ENCODE measurements at places on chromosomes 4 and X.

GRCh38 chr4:20248155-20248558 lies 3.5 kb upstream of the SLIT2 start:
- DNase-seq = peak; percentile 20

- no peak for DNase-seq
Measured at GRCh38 chr4:78377555-78377954, 174.0 kb upstream of the ANXA3 start.

GRCh38 chr4:114040319-114041116 lies 61.1 kb upstream of the ARSJ start:
- no peak for DNase-seq

- DNase-seq = no peak
Measured at GRCh38 chrX:136780241-136780640, 491 bp downstream of the ARHGEF6 start.

DNA sequence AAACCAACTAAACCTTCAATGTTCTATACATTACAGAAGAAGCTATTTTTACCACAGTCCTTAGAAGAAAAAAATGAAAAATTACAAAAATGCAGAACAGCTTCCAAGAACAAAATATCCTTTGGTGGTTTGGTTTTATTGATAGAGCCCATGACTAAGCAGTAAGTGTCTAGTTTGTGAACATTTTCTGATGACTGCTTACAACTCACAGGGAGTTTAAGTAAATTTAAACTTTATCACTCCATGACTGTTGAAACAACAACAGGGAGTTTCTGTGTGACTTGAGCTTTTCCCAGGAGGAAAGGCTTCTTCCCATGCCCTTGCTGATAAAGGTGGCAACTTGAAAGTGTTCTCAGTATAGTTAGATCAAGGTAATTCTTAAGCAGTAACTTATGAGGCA lies 2.9 kb downstream of the PF4 start:
- no peak for DNase-seq

GRCh38 chr4:121408-122084 lies 2.8 kb upstream of the ZNF718 start:
- no peak for DNase-seq

DNA sequence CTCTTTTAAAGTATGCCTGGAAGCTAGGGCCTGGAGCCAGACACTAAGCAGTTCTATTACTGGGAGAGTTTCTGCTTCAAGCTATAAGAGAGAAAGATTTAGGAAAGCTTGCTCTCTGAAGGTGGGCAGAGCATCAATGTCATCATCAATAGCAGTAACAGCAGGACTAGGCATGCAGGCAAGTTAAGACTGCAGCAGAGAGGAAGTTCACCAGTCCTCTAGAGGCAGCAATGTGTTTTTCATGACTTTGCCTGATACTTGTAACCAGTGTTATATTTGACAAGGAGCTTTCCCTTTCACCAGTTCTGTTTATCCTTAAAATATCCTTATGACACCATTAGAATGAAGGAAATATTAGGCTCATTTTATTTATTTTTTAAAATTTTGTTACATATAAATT lies 237.9 kb downstream of the KCTD8 start:
- DNase-seq = no peak

GRCh38 chrX:2500091-2500802 lies 529 bp downstream of the DHRSX start:
- DNase-seq = no peak

DNA sequence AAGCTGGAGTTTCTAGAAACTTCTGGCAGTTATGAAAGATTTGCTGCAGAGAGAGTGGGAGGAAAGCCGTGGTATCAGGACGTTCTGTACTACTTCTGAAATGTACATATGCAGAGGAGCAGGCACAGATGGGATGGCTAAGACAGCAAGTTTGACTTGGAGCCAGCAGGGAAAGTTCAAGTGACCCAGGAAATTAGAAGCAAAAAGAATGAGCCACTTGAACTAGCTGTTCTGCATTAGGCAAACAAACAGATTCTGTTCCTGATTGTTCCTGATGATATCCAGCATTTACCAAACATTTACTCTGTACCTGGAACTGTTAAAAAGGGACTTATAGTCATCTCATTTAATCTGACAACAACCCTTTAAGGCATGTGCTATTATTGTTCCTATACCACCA lies 41.4 kb upstream of the CXCL13 start:
- DNase-seq = no peak

GRCh38 chr4:149835280-149835679 lies 19.6 kb upstream of the IQCM start:
- DNase-seq = no peak

DNA sequence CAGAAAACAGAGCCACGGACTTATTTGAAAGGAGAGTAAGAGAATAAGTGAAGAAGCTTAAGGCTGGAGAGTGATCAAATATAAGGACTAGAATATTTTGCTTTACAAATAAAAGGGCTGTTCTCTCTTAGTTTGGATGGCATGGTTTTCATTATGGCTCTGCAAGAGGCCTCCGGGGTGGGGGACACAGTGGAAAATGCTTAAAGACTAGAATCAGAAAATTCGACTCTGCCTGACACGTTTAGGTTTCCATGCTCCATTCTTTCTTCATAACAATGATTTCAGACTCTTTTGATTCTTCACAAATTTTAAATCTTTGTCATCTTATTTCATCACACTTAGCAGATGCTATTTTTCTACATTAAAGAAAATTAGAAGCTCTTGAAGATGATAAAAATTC lies 632.4 kb upstream of the BOD1L1 start:
- no peak for DNase-seq

- no peak for DNase-seq
Measured at GRCh38 chr4:35970366-35970960, 273.9 kb downstream of the ARAP2 start.

GRCh38 chr4:112127048-112127637 lies 18.1 kb upstream of the FAM241A start:
- DNase-seq = no peak

DNA sequence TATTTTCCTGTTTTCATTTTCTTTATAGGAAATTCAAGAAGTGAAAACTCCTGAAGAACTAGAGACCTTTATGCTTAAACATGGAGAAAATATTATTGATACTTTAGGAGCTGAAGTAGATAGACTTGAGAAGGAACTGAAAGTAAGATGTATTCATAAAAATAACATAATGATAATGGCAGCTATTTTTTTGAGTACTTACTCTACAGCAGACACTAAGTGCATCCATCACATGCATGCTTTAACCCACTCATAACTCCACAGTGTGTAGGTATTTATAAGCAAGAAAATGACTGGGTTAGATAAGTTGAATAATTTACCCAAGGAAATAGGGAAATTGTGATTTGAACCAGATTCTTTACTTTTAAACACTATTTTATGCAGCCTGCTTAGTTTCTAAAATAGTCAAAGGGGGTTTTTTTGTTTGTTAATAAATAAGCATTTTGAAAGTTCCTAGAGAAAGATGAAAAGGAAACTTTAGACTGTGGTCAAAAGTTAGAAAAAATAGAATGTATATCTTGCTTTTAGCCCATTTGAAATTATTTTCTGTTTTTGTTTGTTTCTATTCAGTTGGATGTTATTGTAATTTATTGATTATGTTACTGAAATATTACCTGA lies 74.2 kb downstream of the BEND4 start:
- DNase-seq = peak; percentile 56

GRCh38 chr4:72323227-72323626 lies 245.8 kb downstream of the ADAMTS3 start:
- DNase-seq = no peak

DNA sequence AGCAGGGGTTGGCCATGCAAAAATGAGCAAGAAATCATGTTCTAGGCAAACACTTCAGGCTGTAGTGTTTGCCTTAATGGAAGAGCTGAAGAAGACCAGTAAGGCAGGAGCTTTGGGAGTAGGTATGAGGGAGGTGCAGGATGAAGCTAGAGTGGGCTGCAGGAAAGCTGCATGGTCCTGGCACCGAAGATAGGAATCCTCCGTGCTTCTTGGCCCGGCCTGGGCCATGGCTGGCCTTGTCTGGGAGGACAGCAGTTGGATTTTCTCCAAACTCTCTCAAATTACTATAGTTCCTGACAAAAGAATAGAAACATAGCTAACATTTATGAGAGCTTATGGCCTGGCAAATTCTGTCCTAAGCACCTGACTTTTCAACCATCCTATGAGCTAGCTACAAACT lies 116.5 kb downstream of the UCHL1 start:
- DNase-seq = no peak

GRCh38 chrX:97551821-97552220 lies 668.1 kb downstream of the RPA4 start:
- DNase-seq = no peak

- peak; percentile 79 for DNase-seq
Measured at GRCh38 chr4:15778289-15779241, at the start of gene CD38. Gene CD38 (plus strand): TSS chr4:15778328. CDS start chr4:15778415, 87 bp downstream.

DNA sequence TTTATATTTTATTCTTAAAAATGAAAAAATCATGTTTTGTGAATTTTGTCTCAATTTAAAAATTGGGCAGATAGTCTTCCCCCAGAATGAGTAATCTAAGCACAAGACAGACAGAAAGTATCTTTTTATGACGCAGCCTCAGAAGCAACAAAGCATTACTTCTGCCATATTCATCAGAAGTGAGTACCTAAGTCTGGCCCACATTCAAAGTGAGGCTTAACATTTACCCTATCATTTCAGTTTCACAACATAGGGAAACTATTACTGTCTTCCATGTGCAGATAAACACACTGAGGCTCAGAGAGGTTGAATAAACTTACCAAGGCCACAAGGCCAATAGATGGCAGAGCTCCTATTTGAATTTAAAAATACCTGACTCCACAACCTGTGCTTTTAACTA lies 4.4 kb upstream of the PRDX4 start:
- peak; percentile 61 for DNase-seq

DNA sequence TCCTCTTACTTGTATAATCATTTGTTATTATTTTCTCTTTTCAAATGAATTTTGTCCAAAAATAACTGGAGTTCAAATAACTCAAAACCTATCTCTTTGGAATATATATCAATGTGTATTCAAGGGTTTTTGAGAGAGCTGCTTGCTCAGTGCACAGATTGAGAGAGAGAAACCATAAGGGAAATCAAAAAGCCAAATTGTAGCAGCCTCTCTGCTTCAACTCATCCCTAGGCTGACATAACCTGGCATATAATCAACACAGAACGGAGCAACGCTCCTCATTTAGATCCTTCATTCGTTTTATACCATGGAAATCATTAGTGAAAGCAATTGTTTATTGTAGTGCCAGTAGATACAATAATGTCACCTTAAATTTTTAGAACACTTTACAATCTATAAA lies 1.8 kb upstream of the GPM6A start:
- DNase-seq = no peak

- no peak for DNase-seq
Measured at GRCh38 chrX:74540635-74541249, 73.7 kb downstream of the RLIM start.

- DNase-seq = peak; percentile 1
Measured at GRCh38 chrX:54817220-54817820, 9.8 kb downstream of the MAGED2 start.

GRCh38 chrX:126395909-126396308 lies 156.7 kb downstream of the DCAF12L1 start:
- no peak for DNase-seq

DNA sequence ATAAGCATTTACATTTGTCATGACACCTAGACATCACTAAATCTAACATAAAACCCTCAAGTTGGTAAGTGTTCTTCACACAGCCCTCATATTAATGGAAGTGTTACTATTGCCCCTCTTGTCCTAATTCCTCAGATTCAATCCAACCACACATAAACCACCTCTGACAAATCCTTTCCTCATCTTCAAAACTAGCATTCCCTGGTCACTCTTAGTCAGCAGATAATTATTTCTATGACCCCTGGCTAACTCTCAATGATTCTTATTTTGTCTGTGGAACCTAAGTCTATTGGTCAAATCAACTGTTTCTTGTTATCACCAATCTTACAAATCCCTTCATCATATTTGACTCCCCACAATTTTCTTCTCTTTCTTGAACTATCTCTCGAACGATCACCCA lies 168.6 kb downstream of the PPP3CA start:
- DNase-seq = no peak
